Adipocyte (in vitro differentiated cells): ENCODE measurements at places on chromosomes 3 and 15.

DNA sequence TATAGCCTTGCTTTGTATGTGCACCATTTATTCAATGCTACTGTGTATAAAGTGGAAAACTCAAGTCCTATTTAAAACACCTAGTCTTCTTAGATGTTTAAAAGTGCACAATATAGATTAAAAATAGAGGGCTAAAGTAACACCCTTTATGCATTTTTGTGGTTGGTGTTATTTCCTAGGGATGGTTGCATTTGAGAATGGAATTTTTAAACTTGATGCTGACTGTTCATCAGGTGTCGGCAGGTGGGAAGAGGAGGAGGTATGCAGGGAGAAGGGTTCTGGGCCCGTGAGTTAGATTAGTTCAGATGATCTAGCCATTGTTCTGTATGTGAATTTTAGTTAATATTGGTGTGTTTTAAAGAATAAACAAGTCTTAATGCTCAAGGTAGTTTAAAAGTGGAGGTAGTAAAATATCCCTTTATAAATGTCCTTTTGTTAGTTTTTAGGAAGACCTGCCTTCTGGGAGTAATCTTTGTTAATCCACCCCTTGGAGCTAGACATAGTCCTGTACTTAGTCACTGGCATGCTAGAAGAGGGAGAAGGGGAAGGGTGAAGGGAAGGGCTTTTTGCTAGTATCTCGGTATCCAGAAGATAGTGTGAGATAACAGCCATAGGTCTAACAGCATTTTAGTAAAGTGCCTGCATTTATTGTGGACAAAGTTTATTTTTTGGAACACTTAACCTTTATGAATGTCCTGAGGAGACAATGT, 8.1 kb upstream of the SRPRB start:
- DNase-seq = peak; percentile 33

- DNase-seq = no peak
Observed at GRCh38 chr3:40281995-40282394, 27.5 kb upstream of the EIF1B start.

DNA sequence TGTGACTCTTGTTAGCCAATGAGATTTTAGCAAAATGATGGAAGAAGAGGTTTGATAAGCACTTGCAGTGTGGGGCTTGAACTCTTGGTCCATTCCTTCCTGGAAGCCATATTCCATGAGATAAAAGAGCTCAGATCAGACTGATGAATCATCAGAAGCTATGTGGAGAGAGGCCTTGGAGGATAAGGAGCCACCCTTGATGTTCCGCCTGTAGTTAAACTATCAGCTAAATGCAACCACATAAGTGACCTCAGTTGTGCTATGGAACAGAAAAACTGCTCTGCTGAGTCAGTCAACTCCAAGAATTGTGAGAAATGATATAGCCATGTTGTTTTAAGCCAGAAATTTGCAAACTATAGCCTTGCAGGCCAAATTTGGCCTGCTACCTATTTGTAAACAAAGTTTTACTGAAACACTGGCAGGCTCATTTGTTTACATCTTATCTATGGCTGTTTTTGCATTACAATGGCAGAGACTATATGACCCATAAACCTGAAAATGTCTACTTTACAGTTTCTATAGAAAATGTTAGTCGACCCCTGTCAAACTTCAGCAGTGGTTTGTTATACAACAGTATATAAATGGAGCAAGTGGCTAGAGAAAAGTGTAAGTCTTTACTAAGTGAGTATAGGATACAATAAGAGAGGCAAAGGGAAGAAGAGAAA, 27.6 kb upstream of the GAP43 start:
- no peak for DNase-seq

- DNase-seq = peak; percentile 65
Observed at GRCh38 chr15:90530250-90531051, 728 bp downstream of the CRTC3 start.

GRCh38 chr15:48248414-48248813, 42.3 kb downstream of the SLC12A1 start:
- DNase-seq = no peak

DNA sequence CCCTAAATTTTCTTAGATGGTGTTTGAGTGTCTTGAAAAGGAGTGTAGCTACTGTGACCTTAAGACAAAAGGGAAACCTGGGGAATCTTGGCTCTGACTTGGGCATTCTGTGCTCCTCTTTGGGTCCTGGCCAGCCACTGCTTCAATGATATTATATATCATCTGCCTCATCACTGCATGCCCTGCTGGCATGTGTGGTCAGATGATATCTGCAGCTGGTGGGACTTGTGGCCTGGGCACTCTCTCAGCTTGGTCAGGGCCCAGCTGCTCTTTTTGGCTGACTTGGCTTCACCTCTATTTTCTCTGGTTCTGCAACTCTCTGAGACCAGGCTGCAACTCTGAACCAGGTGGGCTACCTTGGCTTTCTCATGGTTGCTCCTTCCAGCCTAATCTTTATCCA, 446.1 kb upstream of the RARB start:
- DNase-seq = no peak

DNA sequence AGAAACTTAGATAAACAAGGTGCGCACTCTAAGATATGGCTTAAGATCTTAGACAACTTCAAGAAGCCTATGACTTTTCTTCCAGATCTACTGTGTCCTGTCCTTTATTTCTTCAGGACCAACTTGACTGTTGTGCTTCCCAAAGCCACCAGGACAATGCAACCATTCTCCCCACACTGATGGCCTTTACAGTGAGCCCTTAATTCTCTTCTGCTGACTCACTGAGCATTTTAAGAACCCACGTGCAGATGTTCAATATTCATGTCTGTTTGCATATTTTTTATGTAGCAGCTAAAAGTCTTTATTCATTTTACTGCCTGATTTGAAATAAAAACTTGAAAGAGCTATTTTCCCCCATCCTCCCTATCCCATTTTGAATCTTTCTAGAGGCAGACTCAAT, 103.3 kb upstream of the SLC2A2 start:
- DNase-seq = peak; percentile 20

DNA sequence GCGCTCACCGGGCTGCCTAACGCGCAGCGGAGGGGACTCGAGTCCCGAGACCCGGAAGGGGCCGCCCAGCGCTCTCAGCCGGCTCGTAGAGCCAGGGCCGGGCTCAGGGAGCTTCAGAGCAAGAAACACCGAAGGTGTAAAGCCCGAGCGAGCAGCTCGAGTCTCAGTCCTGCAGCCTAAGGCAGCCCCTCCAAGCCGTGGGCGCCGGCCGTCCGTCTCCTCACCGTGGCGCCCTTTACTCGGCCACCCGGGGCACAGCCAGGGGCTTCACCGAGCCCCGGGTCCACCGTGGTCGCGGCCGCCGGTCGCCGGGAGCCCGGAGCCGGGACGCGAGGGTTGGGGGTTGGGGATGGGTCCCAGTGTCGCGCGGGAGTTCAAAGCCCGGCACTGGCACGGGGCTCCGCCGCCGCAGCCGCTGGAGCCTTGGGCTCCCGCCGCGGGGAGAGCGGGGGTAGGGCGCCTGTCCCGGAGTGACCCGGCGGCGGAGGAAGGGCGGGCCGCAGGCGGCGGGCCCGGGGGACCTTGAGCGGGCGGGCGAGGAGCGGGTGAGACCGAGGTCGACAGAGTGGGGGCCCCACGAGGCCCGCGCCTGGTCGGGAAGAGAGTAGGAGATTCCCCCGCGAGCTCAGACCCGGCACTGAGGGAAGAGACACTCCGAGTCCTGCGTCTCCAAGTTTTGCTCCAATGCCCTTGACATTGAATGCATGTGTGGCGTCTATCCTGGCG, 26.9 kb upstream of the THRB start:
- DNase-seq = peak; percentile 71

DNA sequence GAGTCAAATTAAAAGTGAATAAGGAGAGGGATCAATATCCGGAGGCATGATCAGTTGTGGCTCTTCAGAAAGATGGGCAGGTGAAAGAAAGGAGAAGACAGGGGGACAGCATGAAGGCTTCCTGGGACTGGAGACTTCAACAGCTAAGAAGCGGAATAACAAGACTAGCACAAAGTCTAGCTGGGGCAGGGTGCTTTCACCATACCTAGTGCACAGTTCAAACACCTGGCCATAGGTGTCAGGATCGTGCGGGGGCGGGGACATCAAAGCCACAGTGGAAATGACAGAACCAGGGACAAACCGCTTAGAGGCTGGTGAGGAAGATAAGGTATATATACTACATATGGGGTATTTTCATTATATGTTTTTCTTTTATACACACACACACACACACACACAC, 66.2 kb upstream of the FOXP1 start:
- DNase-seq = no peak

DNA sequence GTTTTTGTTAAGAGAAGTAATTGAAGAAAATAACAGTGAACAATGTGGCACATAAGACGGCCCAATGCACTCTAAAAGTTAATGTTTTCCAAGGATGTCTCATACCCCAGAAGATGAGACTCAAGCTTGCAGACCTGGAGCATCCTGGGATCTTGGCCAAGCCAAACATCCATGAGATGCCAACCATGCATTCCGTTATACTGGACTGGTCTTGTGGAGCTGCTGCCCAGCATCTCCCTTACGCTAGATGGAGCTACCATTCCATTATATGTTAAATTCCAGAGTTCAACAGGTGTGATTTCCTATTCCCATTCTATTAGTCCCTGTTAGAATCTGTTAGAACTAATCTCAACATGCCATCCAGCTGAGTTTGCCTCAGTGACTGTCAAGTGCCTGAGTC, 181.8 kb downstream of the PDCD6IP start:
- peak; percentile 74 for DNase-seq

DNA sequence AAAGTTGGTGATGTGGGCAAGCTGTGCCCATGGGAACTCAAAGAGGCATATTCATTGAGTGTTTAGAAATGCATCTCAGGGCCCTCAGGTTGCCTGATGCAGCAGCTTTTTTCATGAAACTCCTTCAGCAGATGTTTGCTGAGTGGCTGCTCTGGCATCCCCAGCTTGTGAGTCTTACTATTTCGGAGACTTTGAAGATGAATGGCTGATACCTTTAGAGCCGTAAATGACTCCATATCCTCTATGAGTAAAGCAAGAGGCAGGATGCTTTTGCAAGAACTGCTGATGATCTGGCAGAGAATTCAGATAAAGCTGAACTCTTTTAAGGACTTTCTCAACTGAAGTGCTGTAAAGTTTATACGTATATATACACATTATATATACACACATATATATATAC, 384.3 kb downstream of the CACNA2D3 start:
- no peak for DNase-seq

DNA sequence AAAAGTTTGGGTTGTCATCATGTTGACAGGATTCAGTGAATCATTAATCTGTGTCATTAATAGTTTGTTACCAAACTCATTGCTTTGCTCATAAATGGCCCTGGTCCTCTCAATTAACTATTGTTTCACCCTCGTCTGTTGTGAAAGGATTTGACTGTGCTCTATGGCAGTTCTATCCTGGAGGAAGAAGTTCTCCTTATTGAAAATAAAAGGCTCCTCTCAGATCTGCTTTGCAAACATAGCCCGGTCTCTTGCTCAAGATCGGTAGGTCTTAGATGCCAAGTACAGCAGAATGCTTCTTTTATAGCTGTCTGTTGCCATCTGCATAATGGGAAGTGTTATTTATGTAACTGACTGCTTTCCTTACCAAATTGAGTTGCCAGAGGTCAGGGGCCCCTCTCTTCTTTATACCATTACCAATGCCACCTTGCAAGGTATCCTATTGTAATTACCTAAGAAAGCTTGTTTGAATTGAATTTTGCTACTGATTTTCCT, 146.5 kb downstream of the EBLN2 start:
- no peak for DNase-seq

- no peak for DNase-seq
Observed at GRCh38 chr3:128344052-128344735, 122.5 kb downstream of the DNAJB8 start.

DNA sequence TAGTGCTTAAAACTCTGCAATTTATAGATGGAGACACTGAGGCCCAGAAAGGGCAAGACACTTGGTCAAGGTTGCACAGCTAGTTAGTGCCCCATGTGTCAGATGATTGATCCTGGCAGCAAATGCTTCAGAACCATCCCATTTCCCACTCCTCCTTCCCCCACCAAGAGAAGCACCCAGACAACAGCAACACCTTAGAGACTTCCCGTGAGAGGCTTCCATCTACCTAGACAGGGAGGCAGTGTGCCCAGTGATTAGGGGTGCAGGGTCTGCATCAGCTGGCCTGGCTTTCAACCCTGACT, 77.6 kb downstream of the CORO2B start:
- DNase-seq = no peak
